ENCODE measurements at places on chromosomes 5 and 9.

- DNase-seq = no peak
Observed at GRCh38 chr5:132639706-132640130, 18.3 kb upstream of the IL13 start.

DNA sequence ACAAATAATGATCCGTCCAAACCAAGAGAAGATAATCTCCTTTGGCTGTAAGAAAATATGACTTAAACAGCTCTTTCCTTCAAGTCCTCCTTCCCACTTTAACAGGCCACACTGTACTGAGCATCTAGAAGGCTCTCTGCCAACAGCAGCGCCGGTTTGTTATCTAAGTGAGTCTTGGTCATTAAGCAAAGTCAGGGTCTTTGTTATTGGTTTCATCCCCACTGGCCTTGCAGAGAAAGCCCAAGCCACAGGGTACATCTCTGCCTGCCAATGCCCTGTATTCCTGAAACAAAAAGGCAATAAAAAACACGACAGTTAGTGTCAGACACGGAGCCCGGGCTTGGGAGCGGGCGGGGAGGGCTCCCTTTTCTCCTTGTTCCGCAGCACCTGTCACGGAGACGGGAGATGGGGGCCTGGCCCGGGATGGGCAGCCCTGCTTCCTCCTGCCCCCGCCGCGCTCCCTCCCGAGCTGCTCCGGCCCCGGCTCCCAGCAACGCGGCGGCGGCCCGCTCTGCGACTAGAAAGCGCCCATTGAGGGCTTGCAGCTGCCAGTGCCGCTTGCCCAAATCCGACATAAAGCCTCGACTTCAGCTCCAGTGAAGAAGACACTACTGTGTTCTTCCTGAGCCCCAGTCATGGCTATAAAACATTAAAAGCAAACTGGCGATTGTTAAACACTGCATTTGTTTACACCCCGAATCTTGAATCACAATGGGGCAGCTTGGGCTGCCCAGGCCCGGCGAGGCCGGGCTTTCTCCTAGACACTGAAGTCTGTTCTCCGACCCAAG lies 28.1 kb upstream of the PIK3R1 start:
- DNase-seq = peak; percentile 30

GRCh38 chr5:153970496-153970895 lies 68.2 kb downstream of the FAM114A2 start:
- no peak for DNase-seq

GRCh38 chr9:128282500-128282899 lies 6.4 kb downstream of the SWI5 start:
- DNase-seq = no peak

GRCh38 chr5:154547551-154547950 lies 69.5 kb upstream of the HAND1 start:
- no peak for DNase-seq

DNA sequence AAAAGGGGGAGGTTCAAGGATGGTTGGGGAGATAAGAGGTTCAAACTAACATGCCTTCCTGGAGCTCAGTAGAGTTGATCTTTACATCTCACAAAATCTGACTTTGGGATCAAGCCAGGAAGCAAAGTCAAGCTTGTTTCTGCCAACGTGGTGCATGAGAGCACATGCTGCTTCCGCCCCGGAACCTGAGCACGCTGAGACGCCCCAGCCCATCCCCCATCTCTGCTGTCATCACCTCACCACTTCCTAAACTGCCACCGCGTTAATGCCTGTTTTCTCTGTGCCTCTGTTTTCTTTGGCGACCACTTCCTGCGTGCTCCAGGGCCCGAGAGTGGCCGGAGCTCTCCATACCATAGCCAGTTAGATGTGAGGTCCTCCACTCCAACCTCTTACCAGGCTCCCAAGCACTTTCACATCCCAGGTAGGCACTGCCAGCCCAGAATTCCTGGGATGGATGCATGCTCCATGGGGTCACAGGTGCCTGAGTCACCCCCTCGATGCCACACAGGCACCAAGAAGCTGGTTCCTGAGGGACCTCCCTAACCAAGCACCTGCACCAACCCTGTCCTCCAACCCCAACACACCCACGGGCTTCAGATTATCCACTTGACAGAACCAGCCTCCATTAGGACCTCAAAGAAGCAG lies 31.2 kb upstream of the AFAP1L1 start:
- no peak for DNase-seq

DNA sequence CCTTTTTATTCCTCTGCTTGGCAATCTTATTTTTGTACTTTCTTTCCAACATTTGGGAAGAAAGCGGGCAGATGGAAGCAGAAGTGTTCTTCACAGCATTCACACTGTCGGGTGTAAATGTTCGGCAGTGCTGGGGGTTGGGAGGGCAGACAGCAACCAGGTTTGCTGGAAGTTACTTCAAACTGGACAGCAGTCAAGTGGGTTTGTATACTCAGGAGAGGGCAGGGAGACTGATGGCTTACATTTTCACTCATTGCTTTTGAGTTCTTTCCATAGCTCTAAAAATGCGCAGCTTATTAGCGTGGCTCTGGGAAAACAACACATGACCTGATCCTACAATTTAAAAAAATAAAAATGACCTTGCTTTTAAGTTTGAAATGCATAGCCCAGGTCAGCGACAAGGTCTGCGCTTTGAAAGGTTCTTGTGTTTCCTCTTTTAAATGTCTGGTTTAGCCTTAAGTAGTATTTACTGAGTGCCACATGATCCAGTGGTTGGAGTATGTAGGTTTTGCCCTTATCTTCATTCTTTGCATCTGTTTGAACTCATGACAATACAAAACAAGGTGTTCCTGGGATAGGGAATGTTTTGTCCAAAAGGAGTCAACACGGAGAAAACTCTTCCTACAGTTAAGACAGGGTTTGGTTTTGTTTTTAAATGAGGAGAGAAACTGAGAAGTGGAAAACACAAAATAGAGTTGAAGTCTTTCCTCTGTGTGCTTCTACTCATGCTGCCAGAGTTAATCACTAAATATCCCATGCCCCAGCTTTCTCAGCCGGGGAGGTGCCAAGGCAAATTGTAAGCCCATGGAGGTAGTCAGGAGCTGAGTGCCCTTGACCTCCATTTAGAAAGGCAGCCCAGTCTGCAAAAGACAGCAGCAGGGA lies 132.7 kb upstream of the DMRT1 start:
- DNase-seq = no peak

GRCh38 chr5:157120102-157120501 lies 11.3 kb upstream of the HAVCR2 start:
- DNase-seq = no peak

DNA sequence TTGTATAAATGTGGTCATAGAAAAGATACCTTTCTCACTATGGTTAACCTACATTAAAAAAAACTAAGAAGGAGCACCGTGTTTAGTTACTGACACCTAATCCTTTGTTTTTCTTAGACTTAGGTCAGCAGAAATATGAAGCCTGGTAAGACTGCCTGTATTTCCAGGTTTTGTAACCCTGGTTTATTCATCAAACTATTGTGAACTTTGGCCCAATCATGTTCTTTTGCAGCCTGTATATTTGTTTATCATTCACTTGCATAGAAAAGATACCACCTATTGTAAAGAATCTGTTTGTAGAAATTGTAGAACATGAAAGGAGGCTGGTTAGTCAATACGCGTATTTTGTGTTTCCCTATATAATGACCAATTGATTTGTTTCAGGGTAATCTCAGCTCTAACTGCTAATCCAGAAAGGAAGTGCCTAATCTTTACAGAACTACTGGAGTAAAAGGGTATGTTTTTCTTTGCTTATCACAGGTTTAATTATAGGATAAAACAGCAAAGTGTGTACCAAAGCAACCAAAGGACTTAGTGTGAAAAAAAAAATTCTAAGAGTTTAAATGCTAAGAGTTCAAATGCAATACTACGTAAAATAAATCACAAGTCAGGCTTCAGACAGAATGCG lies 103.6 kb downstream of the LURAP1L start:
- DNase-seq = no peak

- no peak for DNase-seq
Observed at GRCh38 chr5:10460252-10460906, 18.7 kb downstream of the ROPN1L start.

DNA sequence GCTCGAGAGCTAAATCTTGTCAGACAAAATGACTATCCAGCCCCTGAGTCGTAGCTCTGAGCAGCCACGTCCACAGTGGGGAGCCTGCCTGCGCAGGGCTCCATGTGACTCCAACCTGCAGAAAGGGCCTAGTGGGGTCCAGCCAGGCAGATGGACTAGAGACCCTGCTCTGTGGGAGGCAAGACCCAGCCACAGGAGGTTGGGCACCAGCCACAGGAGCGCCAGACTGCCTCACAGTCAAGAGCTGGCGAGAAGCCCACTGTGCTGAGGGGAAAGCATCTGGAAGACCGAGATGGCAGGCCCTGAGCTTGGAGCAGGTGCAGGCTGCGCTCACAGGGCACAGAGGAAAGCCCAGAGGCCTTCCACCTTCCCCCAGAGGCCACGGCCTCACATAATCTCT lies 61.4 kb downstream of the C5orf15 start:
- DNase-seq = no peak

GRCh38 chr9:16272776-16273175 lies 597.7 kb downstream of the BNC2 start:
- no peak for DNase-seq

- no peak for DNase-seq
Observed at GRCh38 chr5:140591747-140592372, 27.2 kb downstream of the SLC35A4 start.

- no peak for DNase-seq
Observed at GRCh38 chr9:129400971-129401622, 219.8 kb downstream of the C9orf50 start.

DNA sequence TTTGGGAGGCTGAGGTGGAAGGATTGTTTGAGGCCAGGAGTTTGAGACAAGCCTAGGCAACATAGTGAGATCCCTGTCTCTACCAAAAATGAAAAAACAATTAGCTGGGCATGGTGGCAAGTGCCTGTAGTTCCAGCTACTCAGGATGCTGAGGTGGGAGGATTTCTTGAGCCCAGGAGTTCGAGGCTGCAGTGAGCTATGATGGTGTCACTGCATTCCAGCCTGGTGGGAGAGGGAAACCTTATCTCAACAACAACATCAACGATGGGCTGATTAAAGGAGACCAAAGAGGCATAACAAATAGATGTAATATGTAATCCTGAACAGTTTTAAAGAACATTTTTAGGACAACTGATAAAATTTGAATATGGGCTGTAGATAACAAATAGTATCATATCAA lies 34.2 kb upstream of the PANK3 start:
- no peak for DNase-seq

DNA sequence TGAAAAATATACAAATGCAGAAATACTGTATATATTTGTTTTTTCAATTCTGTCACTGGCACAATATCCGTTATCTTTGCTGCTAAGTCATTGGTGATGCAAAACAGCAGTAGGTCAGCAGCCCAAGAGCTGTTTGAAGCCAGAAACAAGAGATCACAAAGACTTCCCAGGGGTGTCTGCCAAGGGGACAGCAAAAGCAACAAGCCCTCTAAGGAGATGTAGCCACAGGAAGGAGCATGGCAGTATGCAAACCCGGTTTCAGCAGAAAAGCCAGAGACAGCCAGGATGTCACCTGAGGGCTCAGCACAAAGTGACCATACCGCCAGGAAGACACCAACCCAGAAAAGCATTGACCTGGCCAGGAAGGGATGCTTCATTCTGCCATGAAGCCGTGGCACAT lies 241.5 kb downstream of the ARRDC3 start:
- DNase-seq = no peak

- DNase-seq = no peak
Observed at GRCh38 chr5:121681229-121681855, 170.3 kb upstream of the FTMT start.

- DNase-seq = no peak
Observed at GRCh38 chr5:127785098-127785927, 82.1 kb downstream of the CCDC192 start.

GRCh38 chr9:4066120-4066519 lies 233.7 kb downstream of the GLIS3 start:
- no peak for DNase-seq

DNA sequence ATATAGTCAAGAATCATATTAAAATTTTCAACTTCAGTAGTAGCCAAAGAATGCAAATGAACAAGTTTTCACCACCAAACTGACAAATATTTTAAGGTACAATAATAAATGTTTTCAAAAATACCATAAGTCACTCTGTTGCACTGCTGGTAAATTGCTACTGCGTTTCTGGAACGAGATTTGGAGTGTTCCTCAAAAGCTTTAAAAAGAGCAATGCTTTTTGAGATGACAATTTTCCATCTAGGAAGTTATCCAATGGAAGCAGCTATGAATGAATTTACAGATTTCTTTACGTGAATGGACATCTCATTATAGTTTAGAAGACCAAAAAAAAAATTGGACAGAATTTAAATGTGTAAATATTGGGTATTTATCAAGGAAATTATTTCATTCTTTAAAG lies 173.2 kb upstream of the OR13F1 start:
- DNase-seq = peak; percentile 31

- peak; percentile 87 for DNase-seq
Observed at GRCh38 chr9:126953041-126953809, 38.6 kb downstream of the RALGPS1 start.

- no peak for DNase-seq
Observed at GRCh38 chr5:168651648-168652047, 72.5 kb upstream of the PANK3 start.

- no peak for DNase-seq
Observed at GRCh38 chr5:141871870-141872269, 6.3 kb downstream of the PCDH1 start.

- no peak for DNase-seq
Observed at GRCh38 chr9:124835026-124835557, 18.2 kb upstream of the WDR38 start.

DNA sequence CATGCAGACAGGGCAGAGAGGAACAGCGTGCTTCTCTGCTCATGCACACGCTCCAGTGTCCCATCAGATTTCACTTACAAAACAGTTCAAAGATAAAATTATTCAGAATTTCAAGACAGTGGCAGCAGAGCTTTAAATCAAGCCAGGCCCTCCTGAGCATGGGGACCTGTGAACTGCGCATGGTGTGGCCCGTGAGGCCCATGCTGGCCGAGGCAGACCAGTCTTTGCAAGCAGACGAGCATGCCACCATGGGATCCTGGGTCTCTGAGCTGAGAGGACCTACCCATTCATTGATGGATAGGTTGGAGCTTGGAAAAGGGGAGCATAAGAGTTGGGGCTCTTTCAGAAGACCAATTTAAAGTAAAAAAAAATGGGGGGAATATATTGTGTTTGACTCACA lies 35.0 kb upstream of the SAP30L start:
- DNase-seq = no peak

- DNase-seq = no peak
Observed at GRCh38 chr5:54624805-54625568, 107.4 kb downstream of the SNX18 start.

- DNase-seq = no peak
Observed at GRCh38 chr5:77197840-77198554, 12.5 kb upstream of the PDE8B start.

GRCh38 chr5:74938250-74938933 lies 72.2 kb upstream of the FAM169A start:
- no peak for DNase-seq

GRCh38 chr9:126295936-126296600 lies 30.6 kb upstream of the MVB12B start:
- DNase-seq = no peak

DNA sequence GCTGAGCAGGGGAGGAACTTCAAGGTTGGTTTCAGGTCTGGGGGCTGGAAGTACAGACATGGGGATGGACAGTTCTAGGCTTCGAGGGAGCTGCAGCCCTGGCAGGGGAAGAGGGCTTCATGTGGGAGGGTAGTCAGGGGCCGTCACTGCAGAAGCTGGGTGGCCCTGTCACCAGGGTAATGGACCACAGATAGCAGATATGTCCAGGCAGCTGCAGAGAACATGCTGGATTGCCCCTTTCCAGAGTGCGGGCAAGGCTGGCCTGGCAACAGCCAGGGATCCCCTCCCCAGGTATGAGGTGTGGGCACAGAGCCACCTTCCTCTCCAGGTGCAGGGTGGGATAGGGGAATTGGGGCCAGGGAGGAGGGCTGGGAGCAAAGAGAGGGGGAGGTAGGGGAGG lies 206.5 kb downstream of the GADD45G start:
- no peak for DNase-seq

Measured in muscle of arm (tissue), 14 donors.